Umbilical cord (tissue), 2 donors: ENCODE measurements at places on chromosomes 5 and 9. TPM values are rescaled to one million over a fixed set of nuclear protein-coding genes. Genes with fewer than 3 reads are reported as not detected.

The TRAF1 gene
- total RNA-seq = 12.5 TPM

GRCh38 chr9:130866474-130866965 is 30.1 kb downstream of the QRFP start:
- peak; percentile 84 for DNase-seq

DNA sequence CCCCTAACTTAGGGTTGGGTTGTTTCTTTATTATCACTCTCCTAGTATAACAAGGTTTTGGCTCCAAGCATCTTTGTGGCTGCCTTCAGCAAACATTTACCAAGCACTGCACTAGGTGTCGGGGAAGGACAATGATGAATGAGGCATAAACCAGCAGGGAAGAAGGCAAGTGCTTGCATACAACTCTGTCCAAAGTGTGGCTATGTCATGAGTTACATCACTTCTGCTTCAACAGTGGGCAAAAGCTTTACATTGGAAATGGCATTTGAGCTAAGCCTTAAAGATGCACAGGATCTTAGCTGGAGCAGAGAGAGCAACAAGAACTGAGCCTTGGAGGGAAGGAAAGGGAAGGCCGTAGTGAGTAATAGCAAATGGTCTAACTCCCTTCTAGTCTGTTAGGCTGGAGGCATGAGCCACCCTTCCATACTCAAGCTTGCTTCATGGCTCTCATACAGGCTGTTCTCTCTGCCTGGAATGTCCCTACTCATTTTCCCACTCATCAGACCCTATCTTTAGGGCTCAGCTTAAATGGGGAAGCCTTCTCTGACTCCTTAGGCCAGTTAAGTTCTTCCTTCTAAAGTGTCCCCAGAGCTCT is 121.8 kb downstream of the SEMA6A start:
- no peak for DNase-seq

- no peak for DNase-seq
Measured at GRCh38 chr5:143024228-143024920, 254.2 kb downstream of the ARHGAP26 start.

DNA sequence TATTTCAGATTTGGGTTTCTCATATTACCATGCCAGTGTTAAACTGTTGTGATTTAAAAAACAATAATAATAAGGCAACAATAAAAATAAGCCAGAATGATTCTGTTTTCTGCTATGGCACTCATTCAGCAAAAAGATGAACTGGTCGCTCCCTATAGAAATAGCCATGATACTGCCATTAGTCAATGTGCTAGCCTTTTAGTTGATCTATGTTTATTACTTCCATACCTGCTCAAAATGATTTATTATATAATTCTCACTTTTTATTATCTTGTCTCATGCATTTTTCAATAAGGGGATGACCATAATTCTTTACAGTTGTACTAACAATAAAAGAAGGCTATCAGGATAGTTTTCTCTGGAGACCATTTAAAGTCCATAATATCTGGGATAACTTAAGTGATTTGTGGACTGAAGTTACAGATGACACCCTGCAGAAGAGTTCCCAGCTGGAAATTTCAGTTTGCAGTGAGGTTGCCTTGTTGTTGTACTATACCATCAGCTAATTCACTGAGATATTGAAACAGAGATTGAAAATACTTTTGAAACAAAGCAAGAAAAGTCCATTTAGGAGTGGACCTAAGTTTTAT is 334.3 kb downstream of the GABRB2 start:
- no peak for DNase-seq

The OLFML2A gene
- total RNA-seq = 9.6 TPM

The GNA14 gene
- total RNA-seq = 1.2 TPM

DNA sequence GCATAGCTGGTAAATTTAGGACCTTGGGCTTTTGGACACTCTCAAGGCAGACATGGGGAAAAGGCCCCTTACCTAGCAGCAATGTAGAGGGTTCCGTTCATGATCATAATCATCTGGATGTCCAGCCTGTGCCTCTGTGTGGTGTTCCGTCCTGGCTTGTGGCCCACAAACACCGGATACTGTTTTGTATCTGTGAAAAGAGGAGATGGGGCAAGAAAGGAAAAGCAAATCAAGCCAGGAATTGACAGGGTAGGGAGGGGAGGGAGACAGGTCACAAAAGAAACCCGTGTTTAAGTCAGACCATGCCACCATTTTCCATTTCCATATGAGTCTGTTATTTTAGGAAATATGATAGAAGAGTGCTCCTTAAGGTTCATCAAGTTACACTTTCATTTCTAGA is 72.5 kb downstream of the SEMA6A start:
- DNase-seq = no peak

DNA sequence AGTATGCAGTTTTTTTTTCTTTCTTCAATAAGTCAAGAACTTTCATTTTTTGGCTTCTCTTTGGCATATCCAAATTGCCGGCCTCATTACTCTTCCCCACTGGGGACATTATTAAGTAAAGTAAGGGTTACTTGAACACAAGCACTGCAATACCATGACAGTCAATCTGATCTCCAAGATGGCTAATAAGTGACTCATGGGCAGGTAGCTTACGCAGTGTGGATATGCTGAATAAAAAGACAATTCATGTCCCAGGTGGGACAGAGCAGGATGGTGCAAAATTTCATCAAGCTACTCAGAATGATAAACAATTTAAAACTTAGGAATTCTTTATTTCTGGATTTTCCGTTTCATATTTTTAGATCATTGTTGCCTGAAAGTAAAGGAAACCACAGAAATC is 671.8 kb downstream of the ACTL7B start:
- no peak for DNase-seq

The MYMK gene
- total RNA-seq = not detected

- DNase-seq = peak; percentile 80
Measured at GRCh38 chr5:132410451-132411303, 41.2 kb downstream of the SLC22A5 start.

The PDCD1LG2 gene
- 12.8 TPM for total RNA-seq

The TAS2R1 gene
- total RNA-seq = 0.72 TPM

- no peak for DNase-seq
Measured at GRCh38 chr9:8802242-8802641, 1002.7 kb upstream of the DMAC1 start.

- no peak for DNase-seq
Measured at GRCh38 chr5:143527808-143528207, 124.3 kb upstream of the NR3C1 start.

DNA sequence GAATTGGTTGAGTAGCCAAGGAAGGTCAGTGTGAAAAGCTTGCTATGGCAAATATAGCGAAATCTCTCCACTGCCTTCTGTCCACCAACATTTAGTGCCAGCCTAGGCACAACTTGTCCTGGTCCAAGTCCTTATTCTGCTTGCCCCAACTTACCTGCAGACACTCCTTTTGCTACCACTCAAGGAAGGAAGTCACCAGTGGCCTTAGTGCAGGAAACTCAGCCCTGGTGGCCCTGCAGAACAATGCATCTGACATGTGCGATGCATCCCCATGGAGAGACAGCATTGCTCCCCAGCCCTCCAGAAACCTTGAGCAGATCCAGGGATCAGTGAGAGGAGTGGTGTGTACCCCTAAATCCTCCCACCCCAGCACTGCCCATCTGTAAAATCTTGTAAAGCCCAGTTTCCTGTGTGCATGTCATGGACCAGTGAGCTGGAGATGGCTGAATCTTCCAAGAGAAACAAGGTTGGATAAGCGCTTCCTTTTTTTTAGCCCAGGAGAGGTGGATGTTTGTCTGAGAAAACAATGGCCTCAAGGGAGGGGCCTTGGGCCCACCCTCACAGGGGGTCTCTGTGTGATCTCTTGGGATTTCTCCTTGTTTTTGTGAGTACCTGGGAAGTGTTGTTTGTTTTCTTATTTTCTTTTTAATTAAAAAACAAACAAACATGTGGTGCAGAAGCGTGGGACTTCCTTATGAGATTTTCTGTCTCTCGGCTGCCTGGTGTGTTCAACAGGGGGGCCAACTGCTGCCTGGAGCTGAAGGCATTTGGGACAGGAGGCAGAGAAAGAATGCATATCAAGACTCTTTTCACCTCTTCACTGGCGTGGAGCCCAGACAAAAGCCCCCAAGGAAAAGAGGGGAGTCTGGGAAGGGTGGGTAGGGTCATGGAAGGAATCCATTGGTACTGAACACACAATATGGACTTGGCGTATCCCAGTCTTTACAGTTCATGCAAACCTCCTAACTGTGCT is 3.6 kb downstream of the FOXI1 start:
- no peak for DNase-seq

The CDKN2B gene
- 38.5 TPM for total RNA-seq

DNA sequence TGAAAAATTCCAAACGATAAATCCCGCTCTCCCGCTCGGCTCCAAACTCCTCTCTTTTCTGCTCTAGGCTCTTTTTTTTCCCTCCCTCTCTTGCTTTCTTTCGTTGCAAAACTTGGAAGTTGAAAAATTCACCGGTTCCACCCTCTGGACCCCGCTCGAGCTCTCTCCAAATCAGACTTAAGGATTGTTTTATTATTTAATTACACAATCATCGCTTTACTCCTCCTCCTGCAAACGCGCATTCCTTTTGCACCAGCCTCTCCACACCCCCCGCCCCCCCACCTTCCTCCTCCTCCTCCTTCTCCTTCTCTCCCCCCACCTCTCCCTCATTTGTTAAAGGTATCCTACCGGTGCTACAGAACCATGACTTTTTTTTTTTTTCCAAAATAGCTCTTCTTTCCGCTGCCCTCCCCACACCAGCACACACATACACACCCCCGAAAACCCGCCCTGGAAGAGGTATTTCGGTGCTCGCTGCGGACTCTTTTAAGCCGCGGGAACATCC is 535 bp upstream of the NFIB start:
- peak; percentile 94 for DNase-seq

DNA sequence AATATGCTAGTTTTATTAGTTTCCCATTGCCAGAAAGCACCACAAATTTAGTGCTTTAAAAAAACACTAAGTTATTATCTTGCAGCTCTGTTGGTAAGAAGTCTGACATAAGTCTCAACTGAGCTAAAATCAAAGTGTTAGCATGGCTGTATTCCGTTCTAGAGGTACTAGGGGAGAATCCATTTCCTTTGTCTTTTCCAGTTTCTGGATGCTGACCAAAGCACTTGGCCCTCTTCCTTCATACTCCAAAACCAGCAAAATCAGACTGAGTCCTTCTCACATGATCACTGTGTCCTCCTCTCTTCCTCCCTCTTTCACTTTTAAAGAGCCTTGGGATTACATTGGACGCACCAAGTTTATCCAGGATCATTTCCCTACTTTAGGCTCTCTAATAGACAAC is 9.5 kb downstream of the CDH18 start:
- DNase-seq = no peak

- no peak for DNase-seq
Measured at GRCh38 chr9:135348076-135348787, 131.3 kb upstream of the PPP1R26 start.

The PCDHGA3 gene
- total RNA-seq = 2.2 TPM

DNA sequence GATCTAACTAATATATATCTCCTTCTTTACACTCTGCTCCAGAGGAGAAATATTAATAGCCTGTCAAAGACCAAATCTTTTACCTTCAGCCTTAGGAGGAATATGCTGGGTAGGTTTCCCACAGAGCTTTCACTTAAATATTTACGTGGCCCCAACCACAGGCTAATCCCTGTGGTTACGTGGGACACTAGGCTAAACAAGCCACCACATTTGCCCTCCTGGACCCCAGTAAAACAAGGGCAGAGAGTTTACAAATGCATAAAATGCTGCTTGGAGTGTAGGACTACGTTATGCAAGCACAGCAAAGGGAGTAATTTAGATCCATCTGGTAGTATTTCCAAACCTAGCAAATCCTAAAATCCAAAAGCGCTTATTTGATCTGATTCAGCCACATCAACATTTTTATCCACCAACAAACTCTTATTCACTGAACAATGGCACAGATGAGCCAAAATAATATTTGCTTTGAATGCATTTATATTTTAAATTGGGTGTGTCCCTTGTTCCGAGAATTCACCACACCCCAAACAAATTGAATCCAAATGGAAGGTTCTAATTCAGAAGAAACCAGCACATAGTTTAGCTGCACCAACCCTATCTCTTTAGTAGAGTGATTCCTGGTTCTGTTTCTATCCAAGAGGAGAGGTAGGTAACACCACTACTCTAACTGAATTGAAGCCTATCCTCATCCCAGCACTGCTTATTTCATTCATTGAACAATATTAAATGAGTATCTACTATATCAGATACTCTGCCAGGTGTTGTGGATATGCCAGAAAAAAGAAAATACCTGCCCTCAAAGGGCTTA is 179.0 kb downstream of the TSSK1B start:
- peak; percentile 45 for DNase-seq

The CARTPT gene
- total RNA-seq = not detected

DNA sequence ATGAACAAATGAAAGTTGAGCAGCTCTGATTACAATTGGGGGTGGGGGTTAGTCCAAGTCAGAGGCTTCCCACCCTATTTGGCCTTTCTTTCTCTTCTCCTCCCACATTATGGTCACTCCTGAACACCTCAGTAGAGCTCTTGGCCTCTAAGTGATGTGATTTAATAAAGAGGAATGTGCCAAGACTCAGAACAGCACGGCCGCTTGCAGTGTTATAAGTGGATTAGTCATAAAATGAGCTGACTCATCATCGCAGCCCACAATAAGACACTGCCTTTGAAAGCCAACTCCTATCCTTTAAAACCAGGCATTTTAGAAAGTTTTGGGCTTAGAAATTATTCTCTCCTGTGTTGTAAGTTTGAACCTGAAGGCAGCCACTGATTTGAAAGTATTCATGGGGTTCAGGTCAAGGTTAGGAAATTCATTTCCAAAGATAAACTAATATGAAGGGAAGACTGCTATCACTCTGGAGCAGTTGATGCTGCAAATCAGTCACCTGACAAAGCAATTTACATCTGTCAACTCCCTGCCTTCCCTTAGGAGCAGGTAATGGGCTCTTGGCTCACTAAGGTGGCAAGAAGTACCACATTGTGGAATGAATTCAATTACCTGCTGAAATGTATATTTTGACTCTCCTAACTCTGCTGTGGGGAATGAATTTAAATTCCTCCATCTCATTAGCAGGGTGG is 283.6 kb upstream of the NMUR2 start:
- DNase-seq = peak; percentile 35

DNA sequence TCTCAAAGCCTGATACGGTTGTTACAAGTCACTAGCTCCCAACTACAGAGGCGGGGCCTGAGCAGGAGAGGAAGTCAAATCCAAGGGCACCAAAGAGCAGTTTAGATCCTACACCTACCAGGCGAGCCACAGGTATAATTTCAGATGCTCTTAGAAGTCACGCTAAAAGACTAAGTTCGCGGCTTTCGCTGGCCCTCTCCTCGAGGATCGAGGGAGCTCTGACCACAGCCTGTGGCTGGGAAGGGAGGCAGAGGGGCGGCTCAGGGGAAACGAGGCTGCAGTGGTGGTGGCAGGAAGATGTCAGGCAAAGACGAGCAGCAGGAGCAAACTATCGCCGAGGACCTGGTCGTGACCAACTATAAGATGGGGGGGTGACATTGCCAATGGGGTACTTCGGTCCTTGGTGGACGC is 48.6 kb downstream of the SEMA4D start:
- no peak for DNase-seq

The TAF11L13 gene
- 5.3 TPM for total RNA-seq

The TMEM174 gene
- total RNA-seq = 4.3 TPM
